ENCODE measurements at places on chromosomes 4 and X.

DNA sequence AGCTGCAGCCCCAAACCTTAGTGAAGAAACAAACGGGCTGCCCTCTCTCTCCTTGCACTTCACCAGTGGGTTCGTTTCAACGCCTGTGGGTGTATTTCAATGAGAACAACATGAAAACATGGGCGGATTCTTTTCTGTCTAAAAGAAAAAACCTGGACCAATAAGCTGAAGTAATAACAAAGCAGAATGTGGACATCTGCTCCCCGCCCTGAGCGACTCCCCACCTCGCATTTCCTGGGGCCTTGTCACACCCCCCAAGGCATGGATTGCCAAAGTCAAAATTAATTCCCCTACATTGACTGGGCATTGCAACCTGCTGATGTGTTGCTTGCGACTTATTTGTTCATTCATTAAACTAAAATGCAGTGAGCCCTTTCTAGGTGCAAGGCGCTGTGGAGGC is 142.9 kb downstream of the BCOR start:
- DNase-seq, result no peak

GRCh38 chr4:121720109-121720508 is 23.3 kb upstream of the ANXA5 start:
- DNase-seq, result no peak

DNA sequence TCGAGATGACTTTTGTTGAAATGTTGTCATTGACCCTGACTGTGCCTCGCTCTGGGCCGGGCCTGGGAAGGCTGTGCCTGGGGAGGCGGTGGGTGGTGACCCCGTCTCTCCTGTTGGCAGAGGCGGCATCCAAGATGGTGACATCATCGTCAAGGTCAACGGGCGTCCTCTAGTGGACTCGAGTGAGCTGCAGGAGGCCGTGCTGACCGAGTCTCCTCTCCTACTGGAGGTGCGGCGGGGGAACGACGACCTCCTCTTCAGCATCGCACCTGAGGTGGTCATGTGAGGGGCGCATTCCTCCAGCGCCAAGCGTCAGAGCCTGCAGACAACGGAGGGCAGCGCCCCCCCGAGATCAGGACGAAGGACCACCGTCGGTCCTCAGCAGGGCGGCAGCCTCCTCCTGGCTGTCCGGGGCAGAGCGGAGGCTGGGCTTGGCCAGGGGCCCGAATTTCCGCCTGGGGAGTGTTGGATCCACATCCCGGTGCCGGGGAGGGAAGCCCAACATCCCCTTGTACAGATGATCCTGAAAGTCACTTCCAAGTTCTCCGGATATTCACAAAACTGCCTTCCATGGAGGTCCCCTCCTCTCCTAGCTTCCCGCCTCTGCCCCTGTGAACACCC is 36.4 kb downstream of the HTRA3 start:
- DNase-seq, result no peak

DNA sequence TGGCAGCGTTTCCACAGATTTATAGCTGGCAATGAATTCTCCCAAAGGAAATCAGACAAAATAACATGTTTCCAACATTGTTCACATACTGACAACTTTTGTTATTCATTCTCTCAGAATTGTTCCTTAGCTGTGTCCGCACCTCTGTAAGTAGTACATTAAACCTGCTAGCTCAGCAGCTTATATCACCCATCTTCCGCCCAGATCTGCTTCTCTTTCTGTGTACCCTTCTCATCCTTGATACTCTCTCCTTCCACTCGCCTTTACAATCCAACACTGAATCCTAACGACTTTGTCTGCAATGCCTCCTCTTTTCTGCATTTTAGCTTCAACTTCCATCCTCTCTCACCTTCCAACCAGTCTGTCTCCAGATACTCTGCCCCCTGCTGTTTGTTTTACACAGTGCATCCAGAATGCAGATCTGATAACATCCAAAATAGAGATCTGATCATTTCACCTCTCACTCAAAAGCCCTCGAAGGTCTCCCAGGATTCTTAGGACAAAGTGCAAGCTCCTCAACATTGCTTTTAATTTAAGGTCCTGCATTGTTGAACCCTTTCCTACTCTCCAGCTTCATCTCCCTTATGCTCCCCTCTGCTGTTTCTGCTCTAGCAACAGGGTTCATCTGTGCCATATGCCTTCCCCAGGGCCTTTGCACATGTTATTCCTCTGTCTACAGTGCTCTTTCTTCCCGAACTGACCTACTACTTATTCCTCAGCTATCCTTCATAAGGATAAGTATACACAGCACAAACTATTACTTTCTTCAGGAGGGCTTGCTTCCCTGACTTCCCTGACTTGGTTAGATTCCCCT is 67.3 kb upstream of the VBP1 start:
- DNase-seq, result no peak

DNA sequence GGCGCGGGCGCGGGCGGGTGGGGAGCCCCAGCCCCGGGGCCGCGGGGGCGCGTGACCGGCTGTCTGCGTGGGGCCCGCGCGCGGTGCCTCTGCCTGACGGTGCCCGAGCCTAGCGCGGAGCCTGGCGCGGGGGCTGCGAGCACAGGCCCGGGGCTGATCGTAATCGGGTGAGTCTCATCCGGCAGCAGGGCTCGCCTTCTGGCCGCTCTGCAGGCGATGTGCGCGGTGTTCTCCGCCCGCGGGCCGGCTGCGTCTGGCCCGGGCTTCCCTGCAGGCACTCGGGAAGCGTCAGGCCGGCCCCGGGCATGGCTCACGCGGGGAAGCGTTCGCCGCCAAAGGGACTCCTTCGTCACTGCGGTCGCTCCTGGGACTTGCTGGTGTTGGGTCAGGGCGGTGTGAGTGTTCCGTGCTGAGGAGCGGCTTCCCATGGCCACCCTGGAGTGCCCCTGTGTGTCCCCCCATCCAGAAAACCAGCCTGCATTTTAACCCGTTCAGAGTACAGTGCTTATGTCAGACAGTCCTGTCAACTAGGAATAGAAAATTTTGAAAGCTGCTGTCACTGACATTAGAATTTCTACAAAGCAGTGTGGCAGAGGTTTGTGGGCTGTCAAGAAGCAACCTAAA is 40.6 kb downstream of the FAM149A start:
- no peak for DNase-seq

DNA sequence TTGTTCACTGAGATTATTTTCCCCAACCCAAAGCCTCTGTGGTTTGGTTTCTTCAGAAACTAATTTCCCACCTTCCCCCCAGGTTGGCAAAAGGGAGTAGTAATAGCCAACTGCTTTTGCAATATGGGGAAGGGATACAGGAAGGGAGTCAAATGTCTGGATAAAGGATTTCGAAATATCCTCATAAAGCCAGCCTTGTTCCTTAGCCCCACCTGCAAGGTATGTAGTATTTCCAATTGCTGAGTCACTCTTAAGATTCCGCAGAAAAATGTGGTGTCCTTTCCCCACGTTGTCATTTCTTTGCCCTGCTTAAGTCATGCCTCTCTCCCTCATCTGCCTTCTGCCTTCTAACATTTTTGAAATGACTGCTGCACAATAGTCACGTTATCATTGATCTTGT is 138.8 kb upstream of the DCAF8L1 start:
- no peak for DNase-seq

- DNase-seq, result no peak
These were observed 175.9 kb downstream of the AFAP1 start for GRCh38 chr4:7763788-7764187.

- DNase-seq, result no peak
These were observed 41.2 kb downstream of the SH3RF1 start for GRCh38 chr4:169229571-169230028.

Measured in stimulated activated naive CD4-positive, alpha-beta T cell treated with Interleukin-2 at 50 U/mL for 16 hours (primary cell).